Left colon (tissue), 2 donors: ENCODE measurements at places on chromosomes 7 and 10. TPM values are rescaled to one million over a fixed set of nuclear protein-coding genes. Genes with fewer than 3 reads are reported as not detected.

PPRC1 gene
- 22.1 TPM for total RNA-seq

TET1 gene
- total RNA-seq: 1.3 TPM

FGFR2 gene
- 39.2 TPM for total RNA-seq

MMD2 gene
- total RNA-seq: not detected

ADIRF gene
- total RNA-seq: 73.1 TPM

OPALIN gene
- total RNA-seq: not detected
